Liver (tissue), 10 donors: ENCODE measurements at places on chromosomes 12 and 14.

DNA sequence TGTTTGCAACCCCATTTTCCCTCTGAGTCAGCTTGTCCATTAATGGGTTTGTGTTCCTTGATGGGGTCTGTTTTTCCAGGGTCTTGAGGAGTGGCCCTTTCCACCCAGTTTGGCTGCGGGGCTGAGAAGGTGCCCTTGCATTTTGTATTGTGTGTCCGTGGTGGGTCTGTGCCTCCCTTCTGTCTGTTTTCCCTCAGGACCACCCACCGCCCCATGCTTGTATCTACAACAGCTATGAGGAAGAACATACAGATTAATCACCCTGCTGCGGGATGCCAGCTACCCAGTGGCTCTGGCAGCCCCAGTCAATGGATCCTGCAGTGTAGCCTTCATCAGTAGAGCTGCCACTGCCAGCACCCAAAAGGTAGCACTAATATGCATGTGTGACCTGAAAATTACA is 235.7 kb downstream of the CACNA1C start:
- no peak for DNase-seq

GRCh38 chr12:51953089-51953488 is 1.6 kb downstream of the ACVR1B start:
- no peak for DNase-seq

DNA sequence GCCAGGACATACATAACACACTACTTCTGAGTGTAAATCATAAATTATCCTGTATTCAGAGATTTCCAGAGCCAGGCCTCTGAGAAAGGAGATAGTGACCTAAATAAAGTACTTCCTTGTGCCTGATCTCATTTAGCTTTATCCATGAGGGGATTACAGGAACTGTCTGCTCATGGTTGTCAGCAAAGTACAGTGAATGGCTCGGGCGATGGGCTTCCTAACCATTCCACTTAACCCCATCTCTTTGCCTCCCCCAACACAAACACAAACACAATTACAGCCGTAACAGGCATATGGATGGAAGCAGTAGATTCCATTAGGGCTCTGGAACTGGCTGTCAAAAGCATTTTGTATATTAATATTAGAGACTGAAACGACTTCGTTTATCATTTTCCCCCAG is 206.7 kb upstream of the CPNE8 start:
- no peak for DNase-seq

GRCh38 chr14:78863143-78863542 is 693.0 kb downstream of the NRXN3 start:
- DNase-seq, result no peak

DNA sequence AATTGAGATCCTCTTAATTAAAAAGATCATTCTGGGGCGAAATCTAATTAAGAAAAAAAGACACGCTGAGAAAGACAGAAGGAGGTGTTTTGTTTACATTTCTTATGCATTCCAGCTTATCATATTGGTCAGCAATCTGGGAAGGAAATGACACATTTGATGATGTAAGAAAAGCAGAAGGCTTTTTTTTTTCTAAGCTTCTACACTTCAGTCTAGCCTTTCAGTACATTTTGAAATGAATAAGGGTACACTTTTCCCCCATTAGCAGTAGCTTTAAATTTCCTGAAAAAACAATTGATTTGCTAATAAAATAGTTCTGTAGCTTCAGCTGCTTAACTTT is 5.9 kb upstream of the GSC start:
- DNase-seq, result no peak

DNA sequence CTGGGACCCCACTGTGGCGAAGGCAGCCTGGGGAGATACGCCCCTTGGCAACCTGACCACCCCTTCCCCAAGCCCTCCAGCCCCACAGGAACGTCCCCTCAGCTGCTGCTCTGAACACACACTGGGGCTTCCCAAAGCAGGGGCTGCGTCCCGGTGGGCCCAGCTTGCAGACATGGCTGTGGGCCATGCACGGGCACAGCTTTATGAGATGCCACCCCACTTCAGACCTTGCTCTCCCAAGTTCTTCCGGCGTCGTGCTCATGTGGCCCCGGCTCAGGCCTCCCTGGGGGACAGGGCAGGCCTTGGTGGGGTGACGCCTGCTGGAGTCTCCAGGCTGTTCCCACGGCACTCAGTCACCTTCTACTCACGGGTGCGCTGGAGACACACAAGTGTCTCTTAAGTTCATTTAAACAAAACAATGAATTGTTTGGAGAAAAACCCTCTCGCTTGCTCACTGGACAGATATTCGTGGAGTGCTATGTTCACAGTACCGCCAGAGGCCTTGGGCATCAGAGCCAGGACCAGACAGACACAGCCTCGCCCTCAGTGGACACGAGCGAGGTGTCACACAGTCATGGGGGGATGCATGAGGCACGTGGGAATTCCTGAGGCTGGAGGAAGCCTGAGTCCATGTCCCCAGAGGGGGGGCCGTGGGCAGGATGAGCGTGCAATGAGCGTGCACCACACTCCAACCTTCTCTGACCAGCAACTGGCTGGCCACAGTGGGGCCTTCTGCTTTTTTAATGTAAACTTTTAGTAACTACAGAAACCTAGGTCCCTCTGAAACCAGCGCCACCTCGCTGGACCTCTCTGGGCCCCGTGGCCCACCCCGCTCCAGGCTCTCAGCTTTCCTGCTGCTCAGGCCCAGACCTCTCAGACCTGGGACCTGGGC is 4.3 kb downstream of the GALNT9 start:
- no peak for DNase-seq

- DNase-seq, result peak; percentile 80
Measured at GRCh38 chr14:103104654-103105452, 10.3 kb downstream of the EXOC3L4 start.

DNA sequence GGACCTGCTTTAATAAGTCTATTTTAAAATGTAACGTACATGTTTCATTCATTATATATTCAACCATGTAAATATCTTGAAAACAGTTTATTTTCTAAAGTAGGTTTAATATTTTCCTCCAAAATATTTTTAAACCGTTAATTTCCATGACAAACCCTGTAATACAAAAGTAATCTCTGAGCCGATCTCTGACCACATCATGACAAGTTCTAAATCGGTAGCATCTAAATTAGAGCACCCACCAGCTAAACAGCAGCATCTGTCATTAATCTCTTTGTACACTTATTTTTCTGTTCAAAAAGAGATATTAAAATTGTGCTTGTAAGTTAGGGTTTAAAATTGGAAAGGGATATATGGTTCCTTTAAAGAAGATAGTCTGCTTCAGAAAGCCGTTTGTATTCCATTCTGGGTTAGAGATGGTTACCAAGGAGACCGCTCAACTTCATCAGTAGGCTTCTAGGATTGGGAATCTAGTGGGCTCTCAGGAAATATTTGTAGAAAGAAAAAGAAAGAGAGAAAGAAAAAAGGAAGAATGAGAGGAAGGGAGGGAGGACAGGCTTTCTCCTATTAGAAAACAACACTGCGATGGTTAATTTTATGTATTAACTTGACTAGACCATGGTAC is 232.5 kb upstream of the FOXN3 start:
- no peak for DNase-seq

DNA sequence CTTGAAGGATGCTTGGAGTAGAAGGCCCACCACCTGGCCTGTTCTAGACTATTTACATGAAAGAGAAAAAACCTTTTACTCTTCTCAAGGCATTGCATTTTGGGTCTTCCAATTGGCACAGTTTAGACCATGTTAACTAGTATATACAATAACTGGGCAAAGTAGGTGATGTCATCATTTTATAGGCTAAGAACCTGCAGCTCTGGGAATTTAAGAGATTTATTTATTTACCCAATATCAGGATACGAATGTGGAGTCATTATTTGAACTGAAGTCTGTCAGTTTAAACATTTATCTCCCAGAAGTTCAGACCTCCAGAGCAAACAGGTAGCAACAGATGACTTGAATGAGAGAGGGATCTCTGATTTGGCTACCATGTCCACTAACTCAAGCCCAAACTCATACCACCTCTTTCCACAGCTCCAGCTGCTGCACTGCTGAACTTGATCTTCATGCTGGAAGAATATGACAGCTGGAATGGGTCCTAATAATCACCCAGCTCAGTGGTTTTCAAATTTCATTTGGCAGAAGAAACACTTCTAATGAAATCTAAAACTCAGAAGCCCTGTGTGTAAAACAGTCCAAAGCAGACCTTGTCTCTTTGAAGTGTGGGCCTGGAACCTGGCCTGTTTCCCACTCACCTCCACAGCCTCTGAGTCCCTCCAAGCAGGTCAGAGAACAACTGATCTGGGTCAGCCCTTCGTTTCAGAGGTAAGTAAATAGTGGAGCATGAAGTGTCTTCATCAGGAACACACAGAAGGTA is 179.2 kb downstream of the EMP1 start:
- DNase-seq, result no peak

DNA sequence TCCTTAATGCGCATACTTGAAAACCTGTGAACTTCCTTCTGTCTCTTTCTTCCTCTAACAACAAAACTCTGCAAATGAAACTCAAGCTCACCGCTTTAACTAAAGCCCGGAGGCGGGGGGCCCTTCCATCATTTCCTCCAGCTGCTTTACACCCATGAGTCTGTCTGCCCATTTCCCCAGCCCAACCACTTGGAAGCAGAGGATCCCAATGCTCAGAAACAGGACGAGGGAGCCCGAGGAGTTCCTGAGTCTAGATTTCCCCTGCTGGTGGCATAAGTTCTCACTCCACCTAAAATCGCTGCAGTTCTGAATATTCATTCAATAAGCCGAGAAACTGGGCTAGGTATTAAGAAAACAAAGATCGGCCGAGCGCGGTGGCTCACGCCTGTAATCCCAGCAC is 30.8 kb downstream of the GPR19 start:
- DNase-seq, result no peak

DNA sequence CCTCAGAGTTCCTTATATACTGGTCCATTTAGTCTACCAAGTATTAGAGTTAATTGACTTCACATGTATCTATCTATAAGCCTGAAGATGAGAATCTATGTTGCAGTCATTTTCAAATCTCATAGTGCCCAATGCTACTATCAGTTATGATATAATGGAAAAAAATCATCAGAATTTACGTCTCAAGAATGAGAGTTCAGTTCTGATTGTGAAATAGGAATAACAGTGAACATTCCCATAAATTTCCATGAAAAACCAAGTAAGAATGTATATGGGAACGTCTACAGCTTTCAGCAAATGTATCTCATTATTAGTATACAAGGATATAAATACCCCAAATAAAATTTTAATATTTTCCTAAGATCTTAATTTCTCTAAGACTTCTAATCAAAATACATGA is 77.2 kb downstream of the PPP1R12A start:
- DNase-seq, result no peak

DNA sequence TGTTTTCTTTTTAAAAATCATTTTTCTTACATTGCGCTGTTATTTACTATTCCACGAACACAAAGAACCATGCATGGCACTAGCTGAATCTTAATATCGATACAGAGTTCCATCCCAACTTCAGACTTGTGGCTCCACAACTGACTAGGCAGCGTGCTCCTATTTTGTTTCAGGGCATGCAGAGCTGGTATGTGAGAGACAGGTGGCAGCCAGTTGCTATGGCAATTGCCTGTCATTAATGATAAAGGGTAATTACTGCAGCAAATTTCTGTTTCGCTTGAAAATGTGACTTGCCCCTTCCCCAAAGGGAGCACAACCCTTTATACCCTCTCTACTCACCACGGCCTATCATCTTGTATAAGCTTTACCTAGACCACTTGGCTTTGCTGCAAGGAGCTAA is 113.1 kb upstream of the G2E3 start:
- DNase-seq, result no peak

- no peak for DNase-seq
Measured at GRCh38 chr12:5808981-5809380, 136.1 kb downstream of the ANO2 start.

DNA sequence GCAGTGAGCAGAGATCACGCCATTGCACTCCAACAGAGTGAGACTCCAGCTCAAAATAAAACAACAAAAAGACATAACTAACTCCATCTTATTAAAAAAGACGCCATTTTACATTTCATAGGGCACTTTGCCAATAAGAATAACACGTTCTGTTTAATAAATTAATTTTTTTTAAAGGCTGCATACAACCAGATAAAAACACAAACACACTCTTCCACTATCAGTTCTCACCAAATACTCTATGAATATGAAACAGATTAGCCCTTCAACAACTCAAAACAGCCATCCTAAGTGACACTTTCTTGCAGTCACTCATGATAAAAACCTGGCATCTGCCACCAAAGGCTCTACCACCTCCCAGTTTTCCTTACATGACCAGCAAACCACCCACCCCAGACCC is 16.1 kb downstream of the AICDA start:
- no peak for DNase-seq

- peak; percentile 51 for DNase-seq
Measured at GRCh38 chr14:96938946-96939345, 141.8 kb downstream of the VRK1 start.
